ENCODE measurements at places on chromosomes 3 and 15. TPM values are rescaled to one million over a fixed set of nuclear protein-coding genes. Genes with fewer than 3 reads are reported as not detected.

DNA sequence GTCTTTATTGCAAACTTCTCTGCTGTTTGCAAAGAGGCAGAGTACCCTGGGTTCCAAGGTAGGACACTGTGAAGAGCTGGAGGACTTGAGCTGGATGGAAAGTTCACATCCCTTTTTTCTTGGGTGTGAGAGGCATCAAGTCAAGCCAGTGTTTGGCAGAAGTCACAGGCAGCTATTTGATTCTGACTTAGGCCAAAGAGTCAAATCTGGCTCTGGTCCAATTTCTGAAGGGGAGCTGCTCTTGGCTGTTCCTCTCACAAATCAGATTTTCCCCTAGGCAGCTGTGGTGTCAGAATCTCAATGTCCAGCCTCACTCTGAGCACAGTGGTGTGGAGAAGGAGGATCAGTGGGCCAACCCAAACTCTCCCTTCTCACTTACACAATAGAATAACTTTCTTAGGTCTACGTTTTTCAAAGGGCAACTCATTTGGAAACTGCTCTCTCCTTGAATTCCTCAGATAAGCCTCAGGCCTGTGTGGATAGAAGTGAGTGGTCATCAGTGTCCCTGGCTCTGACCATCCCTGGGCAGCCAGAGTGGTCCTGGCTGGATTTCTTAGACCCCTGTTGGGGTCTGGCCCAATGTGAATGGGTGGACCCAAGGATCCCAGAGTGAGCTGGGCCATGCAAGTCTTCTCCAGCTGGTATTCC is 18.2 kb upstream of the AMOTL2 start:
- no peak for DNase-seq

DNA sequence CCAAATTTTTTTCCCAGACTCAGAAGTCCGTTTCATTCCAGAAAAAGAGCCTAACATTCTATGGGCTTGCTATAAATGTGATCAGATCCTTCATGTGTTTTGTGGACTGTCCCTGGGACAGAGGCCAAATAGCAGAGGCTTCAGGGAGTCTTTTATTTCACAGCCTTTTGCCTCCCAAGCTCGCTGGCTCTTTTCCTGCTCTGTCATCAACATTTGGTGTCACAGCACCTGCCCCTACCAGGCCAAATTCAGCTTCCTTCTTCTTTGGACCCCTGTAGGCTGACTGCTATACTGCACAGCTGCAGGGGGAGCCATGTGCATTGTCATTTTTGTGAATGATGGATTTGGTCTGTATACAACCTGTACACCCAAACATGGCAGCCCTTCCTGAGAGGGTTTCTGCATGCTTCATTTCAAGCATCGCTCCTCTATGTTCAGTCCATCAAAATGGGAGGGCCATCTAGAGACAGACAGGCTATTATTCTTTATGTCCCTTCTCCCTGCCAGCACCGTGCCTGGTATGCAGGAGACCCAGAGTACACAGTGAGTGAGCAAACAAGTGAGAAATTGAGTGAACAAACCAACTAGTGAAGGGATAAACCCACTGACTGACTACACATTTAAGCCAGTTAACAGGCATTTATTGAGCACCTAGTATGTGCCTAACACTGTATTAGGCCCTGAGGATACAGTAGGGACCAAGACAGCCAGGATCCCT is 17.9 kb upstream of the RPP14 start:
- no peak for DNase-seq

DNA sequence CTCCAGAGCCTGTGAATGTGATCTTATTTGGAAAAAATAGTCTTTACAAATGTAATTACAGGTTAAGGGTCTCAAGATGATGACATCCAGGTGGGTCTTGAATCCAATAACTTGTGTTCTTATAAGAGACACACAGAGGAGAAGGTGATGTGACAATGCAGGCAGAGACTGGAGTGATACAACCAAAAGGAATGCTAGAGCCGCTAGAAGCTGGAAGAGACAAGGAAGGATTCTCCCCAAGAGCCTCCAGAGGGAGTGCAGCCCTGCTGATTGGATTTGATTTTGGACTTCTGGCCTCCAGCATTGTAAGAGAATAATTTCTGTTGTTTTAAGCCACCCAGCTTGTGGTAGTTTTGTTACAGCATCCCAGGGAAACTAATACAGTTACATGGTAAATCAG is 9.7 kb downstream of the MYH15 start:
- no peak for DNase-seq

DNA sequence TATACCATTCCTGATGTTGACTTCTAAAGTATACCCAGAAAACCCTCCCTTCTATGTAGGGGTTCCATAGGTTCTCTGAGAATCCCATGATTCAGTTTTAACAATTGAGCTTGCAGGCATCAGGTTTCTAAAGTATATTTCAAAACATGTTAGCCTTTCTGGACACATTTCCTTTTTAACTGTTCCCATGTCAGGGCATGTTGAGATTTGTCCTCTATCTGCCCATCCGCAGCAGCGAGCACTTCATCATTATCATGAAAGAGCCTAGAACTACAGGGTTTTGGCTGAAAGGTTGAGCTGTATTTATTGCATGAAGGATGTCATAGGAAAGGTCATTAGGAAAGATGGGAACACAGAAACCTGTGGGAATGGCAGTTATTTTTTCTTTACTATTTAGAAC is 201.1 kb upstream of the BHLHE40 start:
- no peak for DNase-seq

DNA sequence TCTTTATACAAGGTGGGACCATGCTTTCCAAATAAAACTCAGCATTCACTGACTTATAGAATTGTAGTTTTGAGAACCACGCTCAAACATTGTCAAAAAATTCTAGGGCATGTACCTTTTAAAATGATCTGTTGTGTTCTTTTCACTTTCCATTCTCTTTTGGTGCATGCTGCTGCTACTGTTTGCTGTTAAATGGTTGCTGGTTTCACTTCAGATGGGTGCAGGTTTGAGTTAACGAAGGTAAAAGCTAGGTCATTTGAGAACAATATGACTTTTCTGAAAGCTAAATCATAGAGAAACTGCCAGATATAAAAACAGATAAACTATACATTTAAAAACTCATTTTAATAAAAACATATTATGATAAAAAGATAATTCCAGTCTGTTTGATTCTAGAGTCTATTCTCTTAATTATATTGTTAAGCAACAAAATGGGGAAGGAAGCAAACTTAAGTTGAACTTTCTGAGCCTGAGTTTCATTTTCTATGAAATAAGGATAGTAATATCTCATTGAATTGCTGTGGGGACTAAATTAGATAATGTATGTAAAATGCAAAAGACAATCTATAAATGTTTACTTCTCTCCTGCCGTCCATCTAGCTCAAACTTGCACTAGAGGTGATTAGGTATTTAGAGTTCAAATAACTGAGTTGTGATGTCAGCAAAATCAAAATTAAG is 82.4 kb downstream of the OXSM start:
- DNase-seq = no peak

DNA sequence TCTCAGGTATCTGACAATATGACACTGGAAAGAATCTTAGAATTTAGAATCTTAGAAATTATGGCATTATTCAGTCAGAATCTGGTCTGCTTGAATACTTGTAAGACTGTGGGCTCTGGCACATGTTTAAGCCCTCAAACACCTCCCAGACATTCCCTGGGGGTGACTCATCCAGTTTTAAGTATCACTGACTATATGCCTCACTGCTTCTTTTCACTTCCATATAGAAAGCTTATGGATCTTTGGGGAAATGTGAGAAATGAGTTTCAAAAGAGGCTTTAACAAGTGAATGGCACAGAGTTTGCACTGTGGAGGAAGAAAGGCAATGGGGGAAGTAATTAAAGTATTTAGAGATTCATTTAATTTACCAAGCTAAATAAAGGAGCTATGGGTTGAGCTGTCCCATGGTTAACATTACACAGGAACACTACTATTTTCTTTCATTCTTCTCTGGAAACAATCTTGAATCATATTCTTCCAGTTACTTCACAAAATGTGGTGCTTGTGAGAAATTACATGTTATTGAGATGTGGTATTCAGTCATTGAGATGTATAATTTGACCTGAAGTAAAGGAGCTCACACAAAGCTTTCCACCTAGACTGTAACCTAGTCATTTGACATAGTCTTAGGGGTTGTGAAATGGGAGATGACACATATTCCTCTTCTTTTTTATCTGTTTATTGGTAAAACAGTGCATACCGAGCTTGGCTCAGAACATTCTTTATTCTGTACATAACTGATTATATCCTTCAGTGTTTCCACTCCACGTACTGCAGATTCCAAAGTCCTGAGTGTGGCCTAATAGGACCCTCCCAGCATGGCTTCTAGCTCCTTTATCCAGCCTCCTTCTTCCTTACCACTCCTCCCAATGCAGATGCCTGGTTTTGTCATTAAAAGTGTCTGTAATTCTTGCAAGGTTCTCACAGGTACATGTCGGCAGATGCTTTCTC is 544.6 kb upstream of the NECTIN3 start:
- peak; percentile 84 for DNase-seq

DNA sequence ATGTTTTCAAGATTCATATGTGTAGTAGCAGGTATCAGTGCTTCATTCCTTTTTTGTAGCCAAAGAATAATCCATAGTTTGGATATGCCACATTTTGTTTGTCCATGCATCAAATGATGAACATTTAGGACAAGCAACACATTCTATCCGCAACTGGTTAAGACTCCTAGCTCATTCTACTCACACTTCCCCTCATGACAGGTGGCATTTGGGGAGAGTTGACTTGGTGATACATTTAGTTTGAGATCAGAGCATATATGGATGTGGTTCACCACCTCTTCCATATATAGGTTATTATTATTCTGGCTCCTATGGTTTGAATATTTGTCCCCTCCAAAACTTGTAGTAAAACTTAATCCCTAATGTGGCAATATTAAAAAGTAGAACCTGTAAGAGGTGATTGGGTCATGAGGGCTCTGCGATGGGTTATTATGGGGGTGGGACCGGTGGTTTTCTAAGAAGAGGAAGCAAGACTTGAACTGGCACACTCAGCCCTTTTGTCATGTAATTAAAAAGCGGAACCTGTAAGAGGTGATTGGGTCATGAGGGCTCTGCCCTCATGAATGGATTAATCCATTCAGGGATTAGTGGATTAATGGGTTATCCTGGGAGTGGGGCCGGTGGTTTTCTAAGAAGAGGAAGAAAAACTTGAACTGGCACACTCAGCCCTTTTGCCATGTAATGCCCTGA is 75.3 kb upstream of the HRH1 start:
- DNase-seq = no peak

CYP1A2 gene
- total RNA-seq = not detected

DNA sequence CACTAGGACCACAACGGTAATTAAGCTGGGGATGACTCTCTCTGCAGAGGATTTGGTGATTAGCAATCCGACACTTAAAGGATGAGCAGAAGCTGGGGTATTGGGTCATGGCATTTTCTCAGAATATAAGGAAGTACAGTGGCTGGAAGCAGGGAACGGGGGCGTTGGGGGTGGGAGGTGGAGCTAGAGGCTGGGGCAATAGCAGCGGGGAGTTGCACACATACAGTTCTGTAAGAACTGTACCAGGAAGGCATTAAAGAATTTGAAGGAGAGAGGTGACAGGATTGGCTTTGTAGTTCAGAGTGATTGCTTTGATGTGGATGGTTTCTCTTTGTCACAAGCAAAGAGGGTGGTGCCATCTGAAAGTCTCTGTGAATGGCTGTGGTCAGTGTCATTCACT is 28.2 kb downstream of the PSMD6 start:
- DNase-seq = no peak

- DNase-seq = no peak
These were observed 165.3 kb upstream of the CTNNB1 start for GRCh38 chr3:41033956-41034519.

CYP1A1 gene
- total RNA-seq = not detected

- DNase-seq = no peak
These were observed at the start of gene PLA2G4E for GRCh38 chr15:42020713-42021273. Gene PLA2G4E (minus strand): TSS chr15:42021042. CDS start chr15:42021030, 12 bp downstream.

UQCC5 gene
- 97.6 TPM for total RNA-seq

DNA sequence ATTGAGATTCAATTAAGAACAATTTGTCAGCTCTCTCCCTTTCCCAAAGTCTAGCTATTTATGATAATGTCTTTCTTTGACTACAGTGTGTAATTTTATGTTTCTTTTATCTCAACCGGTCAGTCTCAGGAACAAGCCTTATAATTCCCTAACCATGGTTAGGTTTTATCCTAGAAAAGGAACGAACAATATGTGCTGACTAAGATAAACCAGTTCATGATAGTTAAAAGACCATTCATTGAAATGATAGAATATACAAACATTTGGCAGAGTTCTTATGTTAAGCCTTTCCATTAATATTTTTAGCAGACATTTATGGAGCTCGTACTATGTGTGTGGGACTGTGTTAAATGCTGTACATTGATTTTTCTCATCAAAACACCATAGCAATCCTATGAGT is 106.3 kb downstream of the SYNPR start:
- no peak for DNase-seq

GRCh38 chr3:172506094-172506493 is 17.1 kb downstream of the TNFSF10 start:
- no peak for DNase-seq

GRCh38 chr15:76376816-76377215 is 40.2 kb downstream of the ISL2 start:
- no peak for DNase-seq

GRCh38 chr3:190863119-190863465 is 598 bp upstream of the GMNC start:
- DNase-seq = no peak

ATP13A4 gene
- total RNA-seq = 0.42 TPM

FRMD4B gene
- total RNA-seq = 13.6 TPM

SI gene
- total RNA-seq = not detected

DNA sequence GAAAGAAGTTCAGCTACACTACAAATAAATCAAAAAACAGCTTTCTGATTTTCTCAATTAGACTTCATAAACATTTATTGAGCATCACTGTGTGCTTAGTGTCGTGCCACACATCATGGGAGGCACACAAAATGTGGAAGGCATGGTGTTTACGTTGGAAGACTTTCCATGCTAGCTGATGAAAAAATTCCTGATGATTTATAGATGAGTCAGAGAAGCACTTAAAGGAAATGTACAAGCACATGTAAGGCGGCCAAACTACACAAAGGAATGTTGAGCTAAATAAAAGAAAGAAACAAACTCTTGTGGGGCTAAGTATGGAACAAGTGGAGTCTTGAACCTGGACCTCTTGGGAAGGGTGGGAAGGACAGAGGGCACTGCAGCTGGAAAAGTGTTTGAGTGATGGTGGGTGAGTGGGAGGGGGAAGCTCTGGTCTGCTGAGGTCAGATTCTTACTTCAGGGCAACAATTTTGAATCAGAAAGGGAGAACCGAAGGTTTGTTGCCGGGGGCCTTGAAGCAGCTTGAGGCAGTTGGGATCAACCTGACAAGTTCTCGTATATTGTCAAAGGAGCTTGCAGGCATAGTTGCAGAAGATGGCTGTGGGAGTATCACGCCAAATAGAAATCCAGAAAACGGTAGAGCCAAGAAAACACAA is 66.9 kb downstream of the FOXB1 start:
- no peak for DNase-seq

CAPN3 gene
- 3.7 TPM for total RNA-seq

Data from kidney epithelial cell (primary cell).